Peyer's patch (tissue), 4 donors: ENCODE measurements at places on chromosomes 4 and X.

DNA sequence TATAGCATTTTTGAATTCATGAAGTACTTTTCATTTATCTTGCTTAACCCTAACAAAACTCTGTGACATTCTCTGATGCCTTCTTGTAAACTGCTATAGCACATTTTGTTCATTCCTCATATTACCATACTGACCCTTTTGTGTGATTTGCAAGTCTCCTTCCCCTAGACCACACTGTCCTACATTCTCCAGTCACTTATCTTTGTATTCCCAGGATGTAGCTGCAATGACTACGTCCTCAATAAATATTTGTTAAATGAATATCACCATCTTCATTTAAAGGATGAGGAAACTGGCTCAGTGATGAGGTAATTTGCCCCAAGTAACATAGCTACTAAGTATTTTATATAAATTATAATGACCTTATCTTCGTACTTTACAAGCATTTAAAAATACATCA lies 11.9 kb downstream of the HUWE1 start:
- no peak for DNase-seq
- no peak overlapping the region for H3K4me3 ChIP-seq
- no peaks in the 10 kb centered on the region for H3K36me3 ChIP-seq
- H3K27ac ChIP-seq, result no peak overlapping the region

- no peak for DNase-seq
- no peaks in the 10 kb centered on the region for H3K4me1 ChIP-seq
- H3K27me3 ChIP-seq, result no peaks in the 10 kb centered on the region
- H3K36me3 ChIP-seq, result peaks cover 8% of the 10 kb centered on the region
Observed at GRCh38 chrX:129823522-129823921, 20.2 kb downstream of the ZDHHC9 start.

DNA sequence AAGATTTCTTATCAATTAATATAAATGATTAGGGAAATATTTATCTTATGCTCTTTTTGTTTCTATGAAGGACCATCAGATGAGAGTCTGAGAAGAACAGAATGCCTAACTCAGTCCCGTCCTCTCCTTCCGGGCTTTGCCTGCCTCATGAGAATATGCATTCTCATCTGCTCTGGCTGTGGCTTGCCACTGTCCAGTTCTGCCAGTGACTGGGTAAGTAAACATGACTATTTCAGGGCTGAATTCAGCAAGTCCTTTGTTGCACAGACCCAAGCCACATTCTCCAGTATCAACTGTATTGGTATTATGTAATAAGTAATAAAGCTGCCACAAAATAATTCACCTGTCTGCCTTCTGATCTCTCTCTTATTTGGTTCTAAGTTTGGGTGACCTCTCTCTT lies 110.7 kb downstream of the WDFY3 start:
- H3K27me3 ChIP-seq, result no peaks in the 10 kb centered on the region
- no peaks in the 10 kb centered on the region for H3K4me1 ChIP-seq
- H3K4me3 ChIP-seq, result no peak overlapping the region
- no peaks in the 10 kb centered on the region for H3K36me3 ChIP-seq
- no peak overlapping the region for H3K27ac ChIP-seq

GRCh38 chrX:122565952-122566351 lies 618.1 kb upstream of the GRIA3 start:
- no peak overlapping the region for H3K27ac ChIP-seq
- no peaks in the 10 kb centered on the region for H3K27me3 ChIP-seq
- H3K4me1 ChIP-seq, result no peaks in the 10 kb centered on the region
- no peaks in the 10 kb centered on the region for H3K36me3 ChIP-seq

GRCh38 chr4:186020793-186021407 lies 48.1 kb upstream of the TLR3 start:
- DNase-seq, result no peak
- no peaks in the 10 kb centered on the region for H3K27me3 ChIP-seq
- no peaks in the 10 kb centered on the region for H3K4me1 ChIP-seq
- no peak overlapping the region for H3K4me3 ChIP-seq

- no peak overlapping the region for H3K27ac ChIP-seq
- no peaks in the 10 kb centered on the region for H3K36me3 ChIP-seq
- no peaks in the 10 kb centered on the region for H3K4me1 ChIP-seq
- no peaks in the 10 kb centered on the region for H3K27me3 ChIP-seq
Observed at GRCh38 chr4:55336138-55337034, 9.7 kb upstream of the SRD5A3 start.

DNA sequence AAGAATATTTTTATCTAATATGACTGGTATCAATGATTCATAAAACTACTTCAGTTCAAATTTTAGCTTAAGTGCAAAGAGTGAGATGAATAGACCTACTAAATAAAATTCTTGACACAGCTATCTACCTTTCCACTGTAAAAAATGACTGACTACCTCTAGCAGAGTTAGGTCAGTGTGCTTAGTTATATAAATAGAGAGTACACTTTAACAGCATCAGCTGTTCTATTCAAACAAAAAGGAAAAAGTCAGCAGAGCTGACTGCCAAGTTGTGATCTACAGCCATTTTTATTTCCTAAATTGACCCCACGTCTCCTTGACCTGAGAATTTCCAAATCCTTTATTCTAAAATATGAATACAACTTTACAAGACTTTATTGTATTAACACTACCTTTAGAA lies 262.4 kb downstream of the CAMK2D start:
- no peak overlapping the region for H3K27ac ChIP-seq
- DNase-seq, result no peak
- H3K36me3 ChIP-seq, result no peaks in the 10 kb centered on the region
- no peaks in the 10 kb centered on the region for H3K27me3 ChIP-seq
- H3K4me3 ChIP-seq, result no peak overlapping the region

DNA sequence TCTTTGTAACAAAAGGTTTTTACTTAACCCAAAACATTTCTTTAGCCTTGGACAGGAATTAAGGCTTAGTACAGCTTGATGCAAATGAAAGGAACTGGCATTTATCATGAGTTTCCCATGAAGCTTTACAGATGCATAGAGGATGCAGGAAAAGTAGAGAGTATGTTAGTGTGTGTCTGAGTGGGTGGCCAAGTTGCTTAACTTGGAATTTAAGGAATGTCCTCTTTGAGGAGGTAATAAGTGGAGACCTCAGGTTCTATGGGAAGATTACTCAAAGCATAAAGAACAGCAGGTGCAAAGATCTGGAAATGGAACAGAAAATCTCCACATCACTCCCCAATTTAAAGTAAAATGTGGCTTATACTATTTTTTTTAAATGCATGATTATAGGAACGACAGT lies 457.9 kb downstream of the KCNIP4 start:
- no peak overlapping the region for H3K4me3 ChIP-seq
- H3K27me3 ChIP-seq, result no peaks in the 10 kb centered on the region
- no peak overlapping the region for H3K27ac ChIP-seq
- no peaks in the 10 kb centered on the region for H3K36me3 ChIP-seq
- no peak for DNase-seq

- H3K4me1 ChIP-seq, result no peaks in the 10 kb centered on the region
- no peaks in the 10 kb centered on the region for H3K27me3 ChIP-seq
- no peak overlapping the region for H3K4me3 ChIP-seq
Observed at GRCh38 chr4:37588150-37588549, 98.0 kb downstream of the RELL1 start.

GRCh38 chr4:96602661-96603060 lies 762.8 kb downstream of the PDHA2 start:
- no peaks in the 10 kb centered on the region for H3K36me3 ChIP-seq
- no peaks in the 10 kb centered on the region for H3K27me3 ChIP-seq
- DNase-seq, result no peak
- H3K4me1 ChIP-seq, result no peaks in the 10 kb centered on the region

GRCh38 chrX:107729558-107730297 lies 45.9 kb downstream of the TSC22D3 start:
- no peaks in the 10 kb centered on the region for H3K27me3 ChIP-seq
- no peak for DNase-seq
- no peak overlapping the region for H3K4me3 ChIP-seq

DNA sequence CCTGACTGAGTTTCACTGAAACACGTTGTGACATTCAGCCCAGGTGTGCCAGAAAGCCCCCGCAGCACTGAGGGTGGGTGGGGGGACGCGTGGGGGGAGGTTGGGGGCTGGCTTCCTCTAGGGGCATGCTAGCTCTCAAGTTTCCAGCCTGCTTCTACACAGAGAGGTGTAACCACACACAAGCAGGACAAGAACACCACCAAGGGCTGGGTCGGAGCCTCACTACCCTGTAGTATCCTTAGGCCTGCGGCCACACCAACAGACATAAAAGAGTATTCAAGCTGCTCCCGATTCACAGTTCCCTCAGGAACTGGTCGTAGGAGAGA lies 1.8 kb downstream of the USP46 start:
- H3K36me3 ChIP-seq, result no peaks in the 10 kb centered on the region
- H3K4me3 ChIP-seq, result no peak overlapping the region
- no peaks in the 10 kb centered on the region for H3K27me3 ChIP-seq

GRCh38 chrX:154039577-154039976 lies 19.9 kb upstream of the IRAK1 start:
- H3K4me3 ChIP-seq, result no peak overlapping the region
- no peaks in the 10 kb centered on the region for H3K4me1 ChIP-seq
- H3K27ac ChIP-seq, result peak overlapping the region; percentile 30
- no peaks in the 10 kb centered on the region for H3K27me3 ChIP-seq
- DNase-seq, result no peak

GRCh38 chr4:54390670-54391069 lies 161.6 kb downstream of the PDGFRA start:
- no peak overlapping the region for H3K27ac ChIP-seq
- no peaks in the 10 kb centered on the region for H3K4me1 ChIP-seq
- DNase-seq, result no peak
- no peak overlapping the region for H3K4me3 ChIP-seq

DNA sequence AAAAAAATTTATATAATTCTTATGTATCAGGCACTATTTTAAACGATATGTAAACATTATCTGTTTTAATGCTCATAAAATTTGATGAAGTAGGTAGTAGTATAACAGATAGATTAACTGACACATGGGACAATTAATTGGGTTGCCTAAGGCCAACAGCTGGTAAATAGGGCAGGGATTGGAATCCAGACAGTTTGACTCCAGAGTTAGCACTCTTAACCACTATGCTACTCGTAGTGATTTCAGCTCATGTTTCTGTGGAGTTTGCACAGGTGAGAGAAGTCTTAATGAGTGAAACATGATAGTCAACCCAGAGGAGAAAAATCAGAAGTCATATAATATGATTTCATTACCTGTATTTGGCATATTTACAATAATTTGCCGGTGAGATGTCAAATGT lies 126.0 kb upstream of the WDFY3 start:
- H3K4me3 ChIP-seq, result no peak overlapping the region
- H3K27me3 ChIP-seq, result no peaks in the 10 kb centered on the region
- no peaks in the 10 kb centered on the region for H3K36me3 ChIP-seq
- H3K4me1 ChIP-seq, result no peaks in the 10 kb centered on the region
- H3K27ac ChIP-seq, result no peak overlapping the region
- DNase-seq, result no peak

GRCh38 chr4:36919721-36920120 lies 324.8 kb upstream of the NWD2 start:
- no peaks in the 10 kb centered on the region for H3K27me3 ChIP-seq
- no peaks in the 10 kb centered on the region for H3K4me1 ChIP-seq
- H3K36me3 ChIP-seq, result no peaks in the 10 kb centered on the region
- no peak overlapping the region for H3K27ac ChIP-seq

- DNase-seq, result no peak
- H3K27ac ChIP-seq, result no peak overlapping the region
- no peaks in the 10 kb centered on the region for H3K4me1 ChIP-seq
- no peaks in the 10 kb centered on the region for H3K36me3 ChIP-seq
Observed at GRCh38 chrX:4674028-4674782, 960.8 kb upstream of the PRKX start.

- no peak overlapping the region for H3K4me3 ChIP-seq
- H3K4me1 ChIP-seq, result no peaks in the 10 kb centered on the region
- no peaks in the 10 kb centered on the region for H3K27me3 ChIP-seq
- H3K27ac ChIP-seq, result no peak overlapping the region
Observed at GRCh38 chr4:186570193-186570996, 15.0 kb upstream of the MTNR1A start.

DNA sequence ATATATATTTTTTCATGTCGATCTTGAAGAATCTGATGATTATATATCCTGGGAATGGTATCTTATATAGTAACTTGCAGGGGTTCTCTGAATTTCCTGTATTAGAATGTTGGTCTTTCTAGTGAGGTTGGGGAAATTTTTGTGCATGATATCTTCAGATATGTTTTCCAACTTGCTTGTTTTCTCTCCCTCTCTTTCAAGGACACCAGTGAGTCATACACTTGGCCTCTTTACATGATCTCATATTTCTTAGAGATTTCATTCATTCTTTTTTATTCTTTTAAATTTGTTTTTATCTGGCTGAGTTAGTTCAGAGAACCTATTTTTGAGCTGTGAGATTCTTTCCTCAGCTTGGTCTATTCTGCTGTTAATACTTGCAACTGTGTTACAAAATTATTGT lies 27.2 kb upstream of the C4orf17 start:
- DNase-seq, result no peak
- H3K4me3 ChIP-seq, result no peak overlapping the region
- H3K4me1 ChIP-seq, result no peaks in the 10 kb centered on the region
- no peaks in the 10 kb centered on the region for H3K27me3 ChIP-seq
- no peak overlapping the region for H3K27ac ChIP-seq

- H3K4me1 ChIP-seq, result peaks cover 4% of the 10 kb centered on the region
- H3K4me3 ChIP-seq, result peak within 1 kb of the TSS; percentile 45
- DNase-seq, result peak; percentile 93
Observed at GRCh38 chr4:99816545-99817308, at the start of gene DAPP1. Gene DAPP1 (plus strand): TSS chr4:99816827. CDS start chr4:99816914, 87 bp downstream.

GRCh38 chr4:125741825-125742452 lies 427.2 kb downstream of the FAT4 start:
- H3K27ac ChIP-seq, result no peak overlapping the region
- no peaks in the 10 kb centered on the region for H3K36me3 ChIP-seq
- H3K4me1 ChIP-seq, result no peaks in the 10 kb centered on the region

DNA sequence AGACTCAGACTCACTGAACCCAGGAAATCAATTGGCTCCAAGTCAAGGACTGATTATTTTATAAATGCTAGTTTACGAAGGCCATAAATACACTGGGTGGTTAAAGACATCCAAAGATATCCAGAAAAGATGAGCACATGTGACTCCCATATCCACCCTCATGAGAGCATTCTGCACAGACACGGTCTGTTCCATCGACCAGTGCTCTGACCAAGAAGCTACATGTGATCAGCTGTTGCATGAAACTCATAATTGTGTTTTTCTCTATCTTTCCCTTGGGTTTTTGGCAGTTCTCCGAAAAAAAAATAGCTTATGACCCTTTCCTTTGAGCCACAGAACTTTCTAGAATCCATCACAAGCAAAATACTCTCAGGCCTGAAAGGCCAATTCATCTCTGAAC lies 2.7 kb upstream of the PIR start:
- no peaks in the 10 kb centered on the region for H3K36me3 ChIP-seq
- no peak overlapping the region for H3K27ac ChIP-seq
- H3K27me3 ChIP-seq, result no peaks in the 10 kb centered on the region
- no peak overlapping the region for H3K4me3 ChIP-seq
- no peaks in the 10 kb centered on the region for H3K4me1 ChIP-seq

- H3K27me3 ChIP-seq, result no peaks in the 10 kb centered on the region
- H3K36me3 ChIP-seq, result no peaks in the 10 kb centered on the region
- H3K27ac ChIP-seq, result no peak overlapping the region
- no peak overlapping the region for H3K4me3 ChIP-seq
- H3K4me1 ChIP-seq, result no peaks in the 10 kb centered on the region
- DNase-seq, result peak; percentile 15
Observed at GRCh38 chrX:67546496-67547423, 2.9 kb downstream of the AR start.

- DNase-seq, result no peak
- no peaks in the 10 kb centered on the region for H3K27me3 ChIP-seq
- H3K27ac ChIP-seq, result no peak overlapping the region
- no peaks in the 10 kb centered on the region for H3K4me1 ChIP-seq
Observed at GRCh38 chrX:12779534-12779933, 11.7 kb upstream of the PRPS2 start.

GRCh38 chrX:119573222-119573621 lies 1.1 kb upstream of the UBE2A start:
- peak overlapping the region; percentile 91 for H3K27ac ChIP-seq
- H3K4me3 ChIP-seq, result no peak overlapping the region
- peaks cover 5% of the 10 kb centered on the region for H3K4me1 ChIP-seq
- H3K27me3 ChIP-seq, result no peaks in the 10 kb centered on the region
- no peaks in the 10 kb centered on the region for H3K36me3 ChIP-seq
